ENCODE measurements at places on chromosomes 4 and X.

GRCh38 chr4:2898001-2898400, 54.4 kb downstream of the ADD1 start:
- no peak for DNase-seq

DNA sequence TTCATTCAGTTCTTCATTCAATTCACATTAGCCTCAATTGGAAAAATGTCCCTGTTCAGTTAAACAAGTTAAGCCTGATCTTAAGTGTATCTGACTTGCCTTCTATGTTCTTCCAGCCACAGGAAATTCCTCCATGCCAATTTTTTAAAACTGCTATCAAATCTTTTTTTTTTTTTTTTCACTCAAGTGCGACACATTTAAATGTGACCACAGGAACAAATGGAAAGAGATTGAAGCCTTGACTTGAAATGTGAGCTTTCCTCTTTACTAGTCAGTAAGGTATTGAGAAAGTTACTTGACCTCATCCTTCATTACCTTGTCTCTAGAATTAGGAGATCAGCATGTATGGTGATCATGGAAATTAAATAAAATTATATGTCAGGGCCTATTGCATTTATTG, 165.1 kb downstream of the SLIT2 start:
- DNase-seq = no peak

- DNase-seq = no peak
Measured at GRCh38 chrX:110373310-110373709, 14.7 kb downstream of the RTL9 start.

GRCh38 chr4:177464026-177464425, 21.8 kb upstream of the AGA start:
- DNase-seq = no peak

Measured in stimulated activated CD8-positive, alpha-beta memory T cell treated with anti-CD3 and anti-CD28 coated beads, Interleukin-4, amount 100 ng/mL, for 4 hours (primary cell).